ENCODE measurements at places on chromosomes 4 and X.

- no peak for DNase-seq
Measured at GRCh38 chrX:85196319-85196718, 47.3 kb downstream of the SATL1 start.

DNA sequence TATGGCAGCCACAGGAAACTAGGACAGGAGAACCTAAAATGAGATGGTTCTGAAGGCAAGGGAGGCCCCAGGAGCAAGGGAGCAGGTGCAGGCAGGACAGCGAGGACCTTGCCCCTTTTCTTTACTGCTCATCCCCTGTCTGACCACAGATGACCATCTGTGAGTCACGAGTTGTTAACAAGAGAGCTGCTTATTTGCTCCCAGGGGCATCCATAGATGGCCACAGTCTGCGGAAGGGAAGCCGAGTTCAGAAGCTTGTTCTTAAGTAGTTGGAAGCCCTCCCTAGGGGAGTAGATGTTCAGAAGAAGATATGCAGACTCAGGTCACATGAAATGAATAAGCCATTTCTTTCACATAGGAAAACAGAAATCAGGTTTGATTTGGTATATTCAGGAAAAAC lies 69.4 kb downstream of the EVC2 start:
- no peak for DNase-seq

DNA sequence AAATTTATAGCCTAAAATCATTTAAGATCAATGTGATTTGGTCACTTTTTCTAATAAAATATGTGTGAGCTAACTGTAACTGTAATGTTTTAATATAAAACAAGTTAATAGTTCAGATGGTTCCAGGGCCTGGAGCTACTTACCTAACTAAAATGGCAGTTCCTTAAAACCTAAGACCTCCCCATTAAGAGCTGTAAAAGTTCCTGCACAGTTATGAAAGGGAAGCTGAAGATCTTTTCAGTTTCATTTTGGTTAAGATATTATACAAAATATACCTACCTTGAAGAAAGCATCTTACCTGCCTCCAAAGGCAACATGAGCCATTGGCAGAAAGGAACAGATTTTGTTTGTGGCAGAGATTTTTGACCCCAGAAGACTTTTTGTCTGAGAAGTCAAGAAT lies 30.1 kb downstream of the HPF1 start:
- no peak for DNase-seq

DNA sequence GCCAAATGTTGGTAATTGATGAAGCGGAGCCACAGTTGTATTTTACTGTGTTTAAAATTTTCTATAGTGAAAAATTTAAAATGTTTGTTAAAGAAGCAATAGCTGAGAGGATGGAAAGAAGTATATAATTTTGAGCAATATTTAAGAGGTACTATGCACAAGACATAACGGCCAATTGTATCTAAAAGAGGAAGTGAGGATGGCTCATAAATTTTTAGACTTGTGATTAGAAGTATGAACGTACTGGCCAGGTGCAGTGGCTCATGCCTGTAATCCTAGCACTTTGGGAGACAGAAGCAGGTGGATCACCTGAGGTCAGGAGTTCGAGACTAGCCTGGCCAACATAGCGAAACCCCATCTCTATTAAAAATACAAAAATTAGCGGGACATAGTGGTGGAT lies 12.7 kb upstream of the HHIP start:
- no peak for DNase-seq

DNA sequence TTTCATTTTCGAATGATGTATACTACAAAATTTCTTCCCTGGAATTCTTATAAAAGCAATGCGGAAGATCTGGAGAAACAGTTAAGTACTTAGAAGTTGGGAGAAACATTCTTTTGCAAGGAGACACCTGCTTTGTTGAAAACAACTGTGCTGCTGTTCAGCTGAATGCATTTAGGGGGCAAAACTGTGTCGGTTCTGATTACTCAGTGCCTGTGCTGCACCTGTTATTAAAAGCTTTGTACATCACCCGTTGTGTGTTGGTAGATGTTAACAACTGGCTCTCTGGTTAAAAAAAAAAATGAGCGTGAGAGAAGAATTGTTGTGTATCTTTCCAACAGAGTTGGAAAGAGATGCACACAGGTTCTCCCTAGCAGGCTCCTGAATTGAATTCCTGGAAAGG lies 184.1 kb upstream of the HHIP start:
- no peak for DNase-seq

GRCh38 chr4:159401791-159402380 lies 299.0 kb downstream of the RAPGEF2 start:
- no peak for DNase-seq

DNA sequence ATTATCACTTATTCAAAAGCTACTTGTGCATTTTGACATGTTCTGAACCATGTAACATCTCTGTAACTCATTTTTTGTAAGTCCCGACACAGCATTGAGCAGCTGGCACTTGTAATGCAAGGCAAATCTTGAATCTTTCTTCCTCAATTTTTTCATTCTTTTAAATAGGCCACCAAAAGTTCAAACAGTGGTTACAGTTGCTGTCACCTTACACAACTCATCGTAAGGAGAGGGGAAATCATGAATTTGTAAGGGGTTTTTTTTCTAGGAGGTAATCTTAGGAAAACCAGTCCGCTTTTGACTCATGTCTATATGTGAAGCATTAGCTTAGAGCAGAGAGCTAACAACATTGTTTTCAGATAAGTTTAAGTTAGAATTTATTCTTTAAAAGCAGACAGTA lies 124.5 kb downstream of the PDLIM5 start:
- DNase-seq: no peak

GRCh38 chr4:16767861-16768260 lies 130.6 kb downstream of the LDB2 start:
- no peak for DNase-seq

DNA sequence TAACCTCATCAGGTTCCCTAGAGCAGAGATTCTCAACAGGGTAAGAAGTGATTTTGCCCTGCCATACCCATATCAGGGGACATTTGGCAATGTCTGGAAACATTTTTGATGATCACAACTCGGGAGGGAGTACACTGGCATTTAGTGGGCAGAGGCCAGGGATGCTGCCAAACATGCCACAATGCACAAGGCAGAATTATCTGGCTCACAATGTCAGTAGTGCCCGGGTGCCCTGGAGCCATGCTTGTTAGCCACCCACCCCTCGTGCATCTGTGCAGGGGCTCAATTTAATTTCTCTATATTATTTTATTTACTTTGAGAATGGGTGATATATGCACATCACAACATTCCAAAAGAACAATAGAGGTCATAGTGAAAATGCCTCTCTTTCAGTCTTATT lies 82.0 kb upstream of the DHX15 start:
- DNase-seq: no peak

DNA sequence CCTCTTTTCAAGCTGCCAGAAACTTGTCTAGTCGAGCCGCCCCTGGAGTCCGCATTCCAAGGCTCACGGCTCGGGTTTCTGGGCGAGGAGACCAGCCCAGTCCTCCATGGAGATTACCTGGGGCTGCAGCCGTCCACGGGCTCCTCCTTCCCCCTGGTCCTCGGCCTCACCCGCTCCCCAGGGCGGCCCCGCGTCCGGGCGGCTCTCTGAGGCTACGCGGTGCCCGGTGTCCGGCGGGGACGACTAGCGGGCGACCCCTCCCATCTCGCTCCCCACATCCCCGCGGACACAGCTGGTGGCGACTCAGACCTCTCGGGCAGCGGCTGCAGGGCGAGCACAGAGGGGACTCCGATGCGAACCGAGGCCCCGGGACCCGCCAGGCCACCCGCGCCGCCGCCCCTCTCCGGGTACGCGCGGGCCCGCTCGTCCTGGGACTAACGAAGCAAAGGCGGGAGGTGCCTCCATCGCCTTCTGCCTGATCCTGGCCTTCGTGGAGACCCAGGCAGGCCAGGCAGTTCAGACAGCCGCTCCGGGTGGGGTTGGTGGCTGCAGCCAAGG lies 159.4 kb downstream of the TRAM1L1 start:
- no peak for DNase-seq

DNA sequence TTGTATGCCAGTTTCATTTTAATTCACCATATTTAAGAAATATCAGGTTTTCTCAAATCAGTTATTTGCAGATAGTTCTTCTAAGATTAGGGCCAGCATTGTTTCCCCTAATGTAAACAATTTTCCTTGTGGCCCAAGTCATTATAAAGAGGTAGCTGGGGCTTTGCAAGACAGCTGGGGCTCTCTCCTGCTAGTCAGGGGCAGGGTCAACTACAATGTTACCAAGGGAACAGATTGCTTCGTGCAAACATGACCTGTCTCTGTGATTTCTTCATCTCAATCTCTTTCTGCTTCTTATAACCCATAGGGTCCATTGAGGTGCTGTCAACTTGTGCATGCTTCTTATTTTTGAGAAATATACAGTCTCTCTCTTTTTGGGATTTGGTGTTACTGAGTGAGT lies 12.1 kb downstream of the ARMCX6 start:
- no peak for DNase-seq

DNA sequence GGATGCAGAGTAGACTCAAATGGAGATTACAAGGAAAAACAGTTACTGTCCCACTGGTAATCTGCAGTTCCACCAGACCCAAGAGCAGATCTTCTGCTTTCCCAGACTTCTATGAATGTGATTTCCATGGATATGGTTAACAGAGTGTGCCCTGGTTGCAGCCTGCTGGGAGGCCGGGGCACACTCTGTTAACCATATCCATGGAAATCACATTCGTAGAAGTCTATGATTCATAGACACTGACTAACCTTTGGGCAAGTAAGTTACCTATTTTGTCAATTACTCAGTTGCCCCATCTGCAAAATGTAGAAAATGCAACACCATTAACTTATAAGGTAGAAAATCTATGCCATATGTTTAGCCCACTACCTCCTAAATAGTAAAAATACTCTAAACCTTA lies 443.1 kb upstream of the PITX2 start:
- DNase-seq: no peak

DNA sequence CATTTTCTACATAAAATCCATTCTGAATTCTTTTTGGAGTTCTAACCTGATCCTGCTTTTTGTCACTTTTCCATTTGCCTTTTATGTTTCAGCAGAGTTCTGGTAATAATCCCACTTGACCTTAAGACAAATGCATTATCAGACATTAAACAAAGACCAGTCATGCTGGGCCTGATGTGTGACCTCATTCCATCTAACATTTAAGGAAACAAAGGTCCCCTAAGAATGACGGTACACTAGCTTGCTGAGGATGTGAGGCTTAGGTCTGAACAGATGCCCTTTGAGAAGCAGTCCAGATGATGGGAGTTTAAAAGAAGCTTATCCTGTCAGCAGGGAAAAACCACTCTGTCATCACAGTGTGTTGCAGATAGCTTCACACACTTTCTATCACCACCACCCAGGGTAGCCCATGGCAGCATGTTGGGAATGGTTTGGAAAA lies 38.1 kb upstream of the PDE5A start:
- DNase-seq: no peak

DNA sequence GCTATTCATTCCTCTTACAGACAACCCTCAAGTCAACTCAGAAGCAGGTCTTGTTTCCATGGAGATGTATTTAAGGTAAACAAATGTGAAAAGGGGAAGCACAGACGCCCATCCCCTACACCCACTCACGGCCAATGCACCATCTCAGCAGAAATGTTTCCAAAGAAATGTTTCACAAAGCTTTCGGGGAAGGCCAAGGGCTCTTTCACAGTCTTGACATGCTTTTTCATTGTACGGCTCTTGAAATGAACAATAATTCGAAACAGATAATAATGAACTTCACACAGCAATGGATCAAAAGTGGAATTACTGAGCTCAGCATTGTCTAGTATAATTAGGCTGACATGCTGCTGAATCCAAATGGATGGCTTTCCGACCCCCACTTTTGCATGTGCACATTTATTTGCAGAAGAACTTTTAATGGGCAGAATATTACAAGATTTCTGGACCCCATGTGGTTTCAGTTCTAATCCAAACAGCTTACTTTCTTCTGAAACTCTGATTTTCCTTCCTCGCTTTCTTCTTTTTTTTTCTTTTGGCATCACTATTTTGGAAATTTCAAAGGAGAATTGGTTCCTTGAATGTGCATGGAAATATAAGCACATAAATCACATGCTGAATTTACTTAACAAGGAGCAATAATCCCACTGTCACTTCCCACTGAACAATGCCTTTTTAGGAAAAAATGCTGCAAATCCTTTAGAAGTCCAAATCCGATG lies 160.9 kb downstream of the SMIM20 start:
- no peak for DNase-seq

DNA sequence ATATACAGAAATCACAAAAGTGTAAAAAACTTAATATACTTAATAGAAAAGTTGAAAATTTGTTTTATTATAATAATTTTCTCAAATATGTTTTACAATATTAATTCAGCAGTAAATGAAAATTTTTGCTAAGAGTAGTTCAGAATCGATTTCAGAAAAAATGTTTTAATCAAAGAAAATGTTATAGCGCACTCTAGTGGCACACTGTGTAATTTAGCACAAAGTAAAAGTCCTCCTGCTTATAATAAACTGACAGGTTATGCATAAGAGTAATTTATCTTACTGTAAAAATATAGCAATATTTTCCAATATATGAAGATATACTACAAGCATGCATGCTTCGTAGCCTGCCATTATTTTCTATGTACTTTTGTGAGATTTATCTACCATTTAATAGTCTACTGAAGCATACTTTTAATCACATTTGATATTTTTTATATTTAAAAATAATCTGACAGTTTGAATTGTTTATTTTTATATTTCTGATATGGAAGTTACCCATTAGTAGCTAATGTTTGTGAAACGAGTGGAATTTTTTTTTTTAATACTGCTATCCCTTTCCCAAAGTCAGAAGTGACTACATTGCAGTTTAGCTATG lies 217.9 kb upstream of the KLHL4 start:
- no peak for DNase-seq

- DNase-seq: no peak
Measured at GRCh38 chr4:74230902-74231499, 73.1 kb downstream of the MTHFD2L start.

DNA sequence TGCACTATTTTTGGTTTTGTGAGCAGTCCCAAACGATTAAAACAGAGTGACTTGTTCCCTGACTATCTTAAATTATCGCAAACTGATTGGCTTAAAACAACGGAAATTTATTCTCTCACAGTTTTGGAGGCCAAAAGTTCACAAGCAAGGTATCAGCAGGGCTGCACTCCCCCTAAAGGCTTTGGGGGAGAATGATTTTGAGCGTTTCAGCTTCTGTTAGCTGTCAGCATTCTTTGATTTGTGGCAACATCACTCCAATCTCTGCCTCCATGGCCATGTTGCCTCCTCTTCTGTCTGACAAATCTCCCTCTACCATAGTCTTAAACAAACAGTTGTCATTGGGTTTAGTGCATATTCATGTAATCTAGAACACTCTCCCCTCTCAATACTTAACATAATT lies 459.6 kb upstream of the ATOH1 start:
- DNase-seq: no peak

DNA sequence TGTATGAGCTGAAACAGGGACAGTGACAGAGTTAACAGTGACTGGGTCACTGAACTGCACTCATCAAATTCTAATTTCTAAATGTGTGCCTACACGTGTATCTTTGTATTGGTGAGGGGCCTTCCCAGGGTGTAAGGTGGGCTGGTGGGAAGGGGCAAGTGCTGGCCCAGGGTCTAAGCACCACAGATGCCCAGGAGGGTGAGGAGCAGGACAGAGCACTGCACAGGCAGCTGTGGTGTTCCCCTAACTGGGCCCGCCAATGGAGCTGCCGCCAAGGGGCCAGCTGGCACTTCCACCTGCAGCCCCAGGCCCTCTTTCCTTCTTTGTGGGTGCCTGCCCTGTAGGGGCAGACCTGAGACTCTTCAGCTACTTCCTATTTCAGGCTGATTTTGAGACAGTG lies 349.9 kb downstream of the ARHGAP10 start:
- no peak for DNase-seq

All from cerebellar nuclear complex (tissue), 1 donor.